ENCODE measurements at places on chromosomes 2 and 18.

DNA sequence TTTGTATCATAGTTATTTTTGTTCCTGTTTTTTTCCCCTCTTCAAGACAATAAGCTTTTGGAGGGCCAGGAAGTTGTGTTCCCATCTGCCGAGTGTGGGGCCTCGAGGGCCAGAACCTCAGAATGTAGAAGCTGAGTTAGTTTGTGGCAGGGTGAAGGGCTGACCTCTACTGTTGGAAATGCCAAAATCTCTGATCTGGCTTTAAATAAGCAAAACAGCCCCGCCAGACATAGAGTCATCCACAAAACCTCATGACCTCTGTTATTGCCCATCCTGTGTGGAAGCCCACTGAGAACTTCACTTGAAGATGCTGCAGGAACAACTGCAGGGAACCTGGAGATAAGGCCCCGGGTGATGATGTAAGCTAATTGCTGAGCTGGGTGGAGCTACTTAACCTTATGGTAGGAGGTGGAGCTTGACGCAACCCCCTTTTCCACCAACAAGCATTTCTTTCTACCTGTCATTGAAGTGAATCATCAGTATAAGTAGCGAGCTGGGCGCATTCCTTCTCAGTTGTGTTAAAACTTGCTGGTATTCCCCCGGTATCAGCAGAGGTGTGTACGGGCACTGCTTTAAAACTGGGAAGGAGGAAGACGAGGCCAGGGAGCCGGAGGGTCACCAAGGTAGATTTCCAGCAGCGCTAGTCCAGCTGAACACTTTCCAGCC lies 177.2 kb downstream of the NEDD4L start:
- DNase-seq: no peak

DNA sequence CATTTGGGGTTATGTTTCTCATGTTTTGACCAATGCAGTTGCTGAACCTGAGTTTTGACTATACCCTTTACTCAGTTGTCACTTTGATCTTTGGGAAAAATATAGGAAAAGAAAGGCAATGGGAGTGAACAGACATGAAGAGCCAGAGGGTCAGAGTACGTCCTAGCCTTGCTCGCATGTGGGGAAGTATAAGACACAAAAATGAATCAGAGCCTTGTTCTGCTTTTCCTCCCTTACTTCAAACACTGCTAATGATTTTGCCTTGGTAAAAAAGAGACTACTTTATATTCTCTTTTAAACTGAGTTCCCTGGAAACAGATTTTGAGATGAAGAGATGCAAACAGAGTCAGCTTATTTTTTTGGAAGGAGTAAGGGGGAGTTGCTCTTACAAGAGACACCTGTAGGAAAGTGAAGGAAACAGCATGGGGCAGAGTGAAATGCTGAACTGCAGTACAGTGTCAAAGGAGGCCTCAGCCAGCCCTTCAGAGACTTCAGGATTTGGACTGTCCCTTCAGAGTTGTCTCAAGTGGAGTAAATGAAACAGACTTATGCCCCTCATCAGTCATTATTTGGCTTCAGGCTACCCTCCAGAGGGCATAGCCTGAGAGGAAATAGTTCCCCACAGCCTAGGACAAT lies 11.1 kb upstream of the FAP start:
- DNase-seq: no peak

- no peak for DNase-seq
Measured at GRCh38 chr18:51195451-51196117, 1.9 kb downstream of the MEX3C start.

DNA sequence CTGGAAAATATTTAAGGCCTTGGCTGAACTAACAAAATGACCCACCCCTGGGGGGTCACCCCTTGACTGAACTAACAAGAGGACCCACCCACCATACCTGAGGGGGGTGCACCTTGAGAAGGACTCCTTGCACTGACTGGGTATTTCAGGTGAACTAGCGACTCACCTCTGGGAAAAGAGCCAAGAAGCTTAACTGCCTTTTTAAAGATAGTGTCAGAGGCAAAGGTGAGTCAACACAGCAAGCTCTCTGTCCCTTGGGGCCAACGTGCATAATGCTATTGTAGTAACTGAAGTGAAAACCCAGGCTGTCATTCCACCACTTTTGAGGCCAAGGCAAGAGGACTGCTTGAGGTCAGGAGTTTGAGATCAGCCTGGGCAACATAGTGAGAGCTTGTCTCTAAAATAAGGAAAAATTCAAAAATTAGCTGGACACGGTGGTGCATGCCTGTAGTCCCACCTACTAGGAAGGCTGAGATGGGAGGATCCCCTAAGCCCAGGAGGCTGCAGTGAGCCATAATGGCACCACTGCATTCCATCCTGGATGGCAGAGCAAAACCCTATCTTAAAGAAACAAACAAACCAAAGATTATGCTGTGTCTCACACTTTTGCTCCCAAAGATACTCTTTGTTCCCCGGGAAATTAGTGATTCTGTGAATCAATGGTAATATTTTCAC lies 36.4 kb upstream of the ZCCHC2 start:
- no peak for DNase-seq

DNA sequence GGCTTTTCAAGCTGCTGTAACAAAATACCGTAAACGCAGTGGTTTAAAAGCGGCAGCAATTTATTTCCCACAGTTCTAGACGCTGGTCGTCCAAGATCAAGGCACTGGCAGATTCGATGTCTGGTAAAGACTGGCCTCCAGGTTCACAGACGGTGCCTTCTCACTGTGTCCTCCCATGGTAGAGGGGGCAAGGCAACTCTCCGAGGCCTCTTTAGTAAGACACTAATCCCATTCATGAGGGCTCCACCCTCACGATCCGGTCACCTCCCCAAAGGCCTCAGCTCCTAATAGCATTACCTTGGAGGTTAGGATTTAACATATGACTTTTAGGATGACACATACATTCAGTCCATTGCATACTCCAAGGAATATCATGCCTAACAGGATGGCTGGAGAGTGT lies 117.2 kb downstream of the SH3RF3 start:
- no peak for DNase-seq

Measured in activated CD8-positive, alpha-beta memory T cell treated with anti-CD3 and anti-CD28 coated beads for 1 hour (primary cell).